ENCODE measurements at places on chromosomes 13 and 19. TPM values are rescaled to one million over a fixed set of nuclear protein-coding genes. Genes with fewer than 3 reads are reported as not detected.

GRCh38 chr13:76879203-76879882, 6.9 kb downstream of the KCTD12 start:
- DNase-seq, result no peak

DNA sequence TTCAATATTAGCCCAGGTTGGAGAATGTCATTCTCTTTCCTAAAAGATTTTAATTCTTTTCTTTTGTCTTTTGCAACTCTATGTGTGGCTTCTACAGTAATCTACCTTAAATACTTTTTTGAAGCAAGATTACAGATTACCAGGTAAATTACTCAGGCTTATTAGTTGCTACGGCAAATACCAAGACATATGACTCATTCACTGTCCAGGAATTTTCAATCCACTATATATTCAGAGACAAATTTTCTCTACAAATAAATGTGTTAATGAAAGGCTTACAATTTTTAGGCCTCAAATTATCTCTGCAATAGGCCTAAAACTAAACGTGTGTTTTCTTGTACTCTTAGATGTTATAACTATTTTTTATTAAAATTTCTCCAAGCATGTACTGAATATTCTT, 631.3 kb downstream of the DIAPH3 start:
- DNase-seq, result no peak

GRCh38 chr13:94182185-94182761, 297.2 kb downstream of the DCT start:
- peak; percentile 63 for DNase-seq

- no peak for DNase-seq
Observed at GRCh38 chr19:1524287-1524971, 552 bp downstream of the PLK5 start.

Gene LIM2
- not detected for polyA plus RNA-seq

Gene SOX1
- not detected for polyA plus RNA-seq

DNA sequence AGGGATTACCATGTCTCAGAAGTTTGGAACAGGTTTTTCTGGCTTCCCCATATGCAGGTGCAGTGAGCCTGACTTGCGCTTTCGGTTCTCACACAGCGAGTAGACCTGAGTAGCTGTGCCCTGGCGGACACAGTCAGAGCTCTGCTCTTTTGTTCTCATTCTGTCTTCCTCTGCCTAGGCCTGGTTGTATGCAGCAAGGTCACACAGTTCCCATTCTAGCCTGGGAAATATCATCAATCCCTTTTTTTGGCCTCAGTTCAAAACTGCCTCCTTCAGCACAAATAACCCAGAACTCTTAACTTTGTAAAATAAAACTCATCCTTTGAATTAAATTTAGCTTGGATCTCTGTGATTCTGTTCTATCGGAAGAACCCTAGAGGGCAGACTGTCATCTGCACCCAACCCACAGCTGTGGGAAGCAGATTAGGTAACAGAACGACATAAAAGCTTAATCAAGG, 10.2 kb downstream of the OXGR1 start:
- peak; percentile 87 for DNase-seq

Gene TMTC4
- 27.7 TPM for polyA plus RNA-seq

- DNase-seq, result peak; percentile 76
Observed at GRCh38 chr13:31045286-31046081, 113.0 kb downstream of the TEX26 start.

DNA sequence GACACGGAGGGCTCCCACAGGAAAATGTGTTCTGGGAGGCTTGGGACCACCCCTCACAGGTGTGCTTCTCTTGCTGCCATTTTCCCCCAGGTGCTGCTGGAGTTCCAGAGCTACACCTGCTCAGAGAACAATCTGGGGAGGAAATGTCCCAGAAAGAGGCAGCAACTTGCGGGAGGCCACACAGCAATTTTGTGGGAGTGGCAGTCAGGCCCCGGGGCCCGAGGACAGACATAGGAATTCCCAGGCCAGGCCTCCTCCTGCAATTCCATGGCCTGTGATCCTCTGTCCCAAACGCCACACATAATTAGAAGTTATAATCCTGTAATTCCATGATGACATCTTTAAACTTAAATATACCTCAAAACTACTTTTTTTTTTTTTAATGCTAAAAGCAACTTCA, 1.8 kb downstream of the RHPN2 start:
- no peak for DNase-seq

GRCh38 chr13:73901324-73902068, 232.7 kb downstream of the KLF12 start:
- no peak for DNase-seq

- DNase-seq, result no peak
Observed at GRCh38 chr19:36488846-36489117, 579 bp downstream of the ZNF566 start.

Gene SIGLEC12
- polyA plus RNA-seq, result 0.33 TPM

Gene ERICH6B
- not detected for polyA plus RNA-seq

- DNase-seq, result no peak
Observed at GRCh38 chr13:88602786-88603777, 931.9 kb downstream of the SLITRK5 start.

GRCh38 chr13:46795321-46795720, 1.6 kb downstream of the ESD start:
- no peak for DNase-seq

DNA sequence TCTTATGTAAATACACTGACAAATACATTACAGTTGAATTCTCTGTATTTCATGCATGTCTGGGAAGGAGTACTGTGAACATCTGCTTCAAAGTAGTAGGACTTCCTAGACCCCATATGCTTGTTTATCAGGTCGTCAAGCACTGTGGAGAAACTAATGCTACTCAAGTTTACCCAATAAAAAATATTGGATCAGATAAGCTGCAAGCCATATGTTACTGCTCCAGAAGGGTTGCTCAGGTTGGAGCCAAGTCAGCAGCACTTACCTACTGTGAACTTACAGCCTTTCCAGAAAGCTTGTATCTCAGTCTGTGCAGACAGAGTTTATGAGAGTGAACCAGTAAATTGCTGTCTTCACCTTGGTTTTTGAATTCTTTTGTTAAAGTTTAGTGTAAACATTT, 36.2 kb downstream of the SLAIN1 start:
- DNase-seq, result no peak

Gene ZNF229
- 0.27 TPM for polyA plus RNA-seq

DNA sequence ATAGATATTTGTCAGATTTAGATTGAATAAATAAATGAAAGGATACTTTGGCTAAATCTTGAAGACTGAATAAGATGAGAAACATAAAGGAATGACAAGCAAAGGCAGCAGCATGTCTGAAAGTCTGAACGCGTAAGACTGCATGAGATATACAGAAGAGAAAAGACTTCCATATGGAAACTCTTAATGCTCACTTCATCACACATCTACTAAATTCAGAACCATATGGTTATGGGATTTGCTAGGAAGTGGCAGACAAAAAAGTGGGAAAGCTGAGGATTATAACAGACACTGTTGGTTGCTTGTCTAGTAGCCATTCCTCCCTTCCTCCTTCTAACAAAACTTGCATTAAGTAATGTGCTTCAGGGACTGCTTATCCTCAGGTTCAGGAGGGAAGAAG, 446.7 kb downstream of the KCTD12 start:
- no peak for DNase-seq

- no peak for DNase-seq
Observed at GRCh38 chr13:101996954-101997353, 404.9 kb downstream of the FGF14 start.

GRCh38 chr13:106566641-106567473, 1.1 kb downstream of the ARGLU1 start:
- peak; percentile 70 for DNase-seq

GRCh38 chr19:16023146-16023915, 53.0 kb upstream of the TPM4 start:
- DNase-seq, result no peak

Gene ZNF358
- 77.5 TPM for polyA plus RNA-seq

DNA sequence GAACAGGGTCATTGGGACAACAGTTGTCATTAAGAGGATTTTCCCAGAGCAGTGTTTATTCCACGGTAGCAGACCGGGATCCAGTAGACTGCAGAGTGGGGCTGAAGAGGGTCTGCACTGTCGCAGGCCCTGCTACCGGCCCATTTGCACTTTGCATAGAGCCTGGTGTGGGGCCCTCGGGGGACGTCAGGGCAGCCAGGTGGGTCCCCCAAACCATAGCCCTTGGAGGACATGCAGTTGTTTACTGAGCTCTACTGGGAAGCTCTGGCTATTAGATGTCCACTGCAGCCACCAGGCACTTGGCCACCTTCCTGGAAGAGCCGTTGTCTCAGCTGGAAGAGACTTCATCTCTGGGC, 45.8 kb downstream of the SLC7A9 start:
- no peak for DNase-seq

Gene CYP2A7
- not detected for polyA plus RNA-seq

Gene HSPB6
- polyA plus RNA-seq, result 17.9 TPM

Gene SAFB
- 47.3 TPM for polyA plus RNA-seq

DNA sequence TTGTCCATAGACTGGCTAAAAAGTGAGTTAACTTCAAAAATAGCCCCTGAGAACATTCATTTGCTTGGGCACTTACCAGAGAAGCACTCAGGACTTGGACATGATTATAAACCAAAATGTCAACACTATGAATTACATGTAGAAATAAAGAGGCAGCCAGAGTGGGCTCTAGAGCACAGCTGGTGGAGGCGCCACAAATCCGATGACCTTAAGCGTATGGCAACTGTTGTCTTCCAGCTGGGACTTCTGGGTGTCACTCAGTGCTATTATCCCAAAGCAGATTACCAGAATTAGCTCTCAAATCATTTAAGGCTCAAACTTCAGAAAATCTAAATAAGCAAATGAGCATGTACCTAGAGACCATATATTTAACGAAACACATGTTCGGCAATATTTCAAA, 1255.5 kb upstream of the SLC10A2 start:
- no peak for DNase-seq

- no peak for DNase-seq
Observed at GRCh38 chr13:75910591-75910990, 274.5 kb downstream of the LMO7 start.

Gene CRLF1
- 2.0 TPM for polyA plus RNA-seq

DNA sequence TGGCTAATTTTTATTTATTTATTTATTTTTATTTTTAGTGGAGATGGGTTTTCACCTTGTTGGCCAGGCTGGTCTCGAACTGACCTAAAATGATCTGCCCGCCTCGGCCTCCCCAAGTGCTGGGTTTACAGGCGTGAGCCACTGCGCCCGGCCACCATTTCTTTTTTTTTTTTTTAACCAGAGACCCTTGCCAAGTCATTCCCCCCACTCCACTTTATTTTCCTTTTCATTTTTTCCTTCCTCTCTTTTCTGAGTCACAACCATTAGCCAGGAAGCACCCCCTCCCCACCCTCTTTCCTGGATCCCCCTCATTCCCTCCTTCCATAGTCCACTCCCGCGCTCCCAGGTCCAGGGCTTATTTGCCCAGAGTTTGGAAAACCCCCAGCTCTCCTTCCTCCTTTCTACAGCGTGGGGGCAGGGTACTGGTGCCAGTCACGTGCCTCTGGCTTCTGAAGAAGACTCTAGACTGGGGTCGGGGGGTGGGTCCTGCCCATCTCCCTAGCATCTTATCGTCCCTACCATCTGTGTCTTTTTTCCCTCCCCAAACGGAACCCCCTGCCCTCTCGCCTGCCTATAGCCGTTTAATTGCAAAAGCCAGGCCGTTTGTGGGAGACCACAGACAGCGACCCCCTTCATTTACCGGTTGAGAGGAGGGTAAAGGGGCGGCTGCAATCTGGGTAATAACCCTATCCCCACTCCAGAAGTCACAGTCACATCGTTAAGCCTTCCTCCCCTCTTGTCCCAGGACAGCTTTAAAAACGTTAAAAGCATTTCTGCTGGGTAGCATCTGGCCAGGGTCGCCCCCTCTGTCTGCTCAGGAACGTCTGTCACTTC, 1.1 kb upstream of the CALR start:
- peak; percentile 60 for DNase-seq
